Substantia nigra (tissue), 51 donors: ENCODE measurements at places on chromosomes 12 and 14.

GRCh38 chr14:81509838-81510452, 23.7 kb downstream of the SEL1L start:
- no peak for DNase-seq

- no peak for DNase-seq
These were observed 40.4 kb upstream of the BTG1 start for GRCh38 chr12:92186038-92186470.

DNA sequence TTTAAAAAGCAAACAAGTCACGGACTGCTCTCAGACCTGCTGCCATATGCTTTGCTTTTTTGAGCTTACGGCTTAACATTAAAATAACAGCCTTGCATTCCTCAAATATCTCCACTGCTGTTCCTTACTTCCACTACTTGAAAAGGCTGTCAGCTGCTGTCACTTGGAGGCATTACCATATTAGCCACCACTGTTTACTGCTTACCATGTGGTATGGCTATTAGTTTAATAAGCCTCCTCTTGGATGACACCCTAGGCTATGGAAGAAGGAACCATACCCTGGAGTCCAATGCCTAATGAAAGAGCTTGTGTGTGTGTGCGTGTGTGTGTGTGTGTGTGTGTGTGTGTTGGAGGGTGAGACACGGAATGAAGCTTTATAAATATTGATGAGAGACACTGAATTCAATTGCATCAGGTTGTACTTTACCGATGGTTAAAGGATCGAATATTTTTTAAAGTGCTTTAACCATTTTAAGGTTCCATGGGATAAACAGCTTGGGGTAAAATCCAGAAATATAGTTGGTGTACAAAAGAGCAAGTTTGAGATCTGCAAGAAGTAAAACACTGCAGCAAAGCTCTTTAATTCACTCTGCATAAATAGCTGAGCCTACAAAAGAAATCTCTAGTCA, 174.5 kb downstream of the TTC7B start:
- no peak for DNase-seq

DNA sequence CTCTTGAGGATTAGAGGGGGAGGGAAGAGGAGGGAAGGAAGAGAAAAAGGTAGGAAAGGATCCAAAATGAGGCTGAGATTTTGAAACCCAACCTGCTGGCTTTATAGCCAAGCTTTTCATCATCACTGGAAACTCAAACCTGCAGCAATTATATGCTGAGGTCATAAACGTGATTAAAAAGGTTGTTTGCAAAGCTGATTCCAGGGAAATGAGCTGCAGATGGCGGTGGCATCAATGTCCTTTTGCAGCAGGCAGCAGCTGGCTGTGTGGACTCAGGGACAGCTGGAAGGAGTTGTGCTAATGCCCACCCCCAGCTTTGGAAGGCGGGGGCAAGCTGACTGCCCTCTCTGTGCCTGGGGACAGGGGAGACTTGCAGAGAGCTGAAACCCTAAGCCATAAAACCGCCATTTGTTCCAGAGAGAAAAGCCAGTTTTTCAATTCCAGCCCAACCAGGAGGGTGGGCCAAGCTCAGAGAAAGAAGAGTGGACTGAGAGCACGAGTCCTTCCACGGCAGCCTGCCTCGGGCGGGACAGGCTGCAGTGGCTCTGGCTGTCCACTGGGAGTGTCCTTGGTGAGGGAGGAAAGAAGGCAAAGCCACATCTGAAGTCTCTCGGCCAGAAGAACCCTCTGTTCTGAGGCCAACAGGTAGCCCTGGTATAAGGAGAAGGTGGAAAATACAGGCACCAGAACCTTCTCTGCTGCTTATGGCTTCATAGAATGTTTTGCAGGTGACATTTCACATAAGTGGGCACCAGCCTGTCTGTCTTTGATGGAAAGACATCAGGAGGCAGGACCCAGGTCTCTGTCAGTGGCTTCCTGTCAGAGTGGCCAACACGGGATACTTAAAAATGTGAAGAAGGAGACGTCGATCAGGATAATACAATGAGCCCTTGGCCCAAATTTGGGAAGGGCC, 90.7 kb downstream of the SINHCAF start:
- no peak for DNase-seq

DNA sequence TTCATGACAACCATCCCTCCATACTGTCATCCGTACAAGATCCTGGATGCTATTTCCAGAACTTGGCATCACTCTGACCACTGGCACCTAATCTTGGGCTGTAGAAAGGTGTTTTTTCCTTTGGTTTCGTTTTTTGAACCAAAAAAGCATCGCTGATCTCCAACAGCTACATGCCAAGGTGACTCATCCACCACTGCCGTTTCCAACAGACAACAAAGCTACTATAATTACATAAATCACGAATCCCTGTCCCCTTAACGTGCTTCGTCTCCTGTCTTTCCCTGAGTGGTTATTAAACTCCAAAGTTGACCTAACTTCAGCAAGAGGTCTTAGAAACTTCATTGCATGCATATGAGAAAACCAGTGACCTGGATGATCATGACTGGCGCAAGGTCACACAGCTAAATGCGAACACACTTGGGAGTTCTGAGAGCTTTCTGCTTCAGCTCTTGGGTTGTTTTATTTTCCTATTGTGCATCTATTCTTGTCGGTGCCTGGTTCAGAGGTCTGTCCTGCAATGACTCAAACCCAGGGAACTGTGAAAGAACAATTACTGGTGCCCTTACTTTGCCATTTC, 99.9 kb downstream of the PPM1H start:
- no peak for DNase-seq

DNA sequence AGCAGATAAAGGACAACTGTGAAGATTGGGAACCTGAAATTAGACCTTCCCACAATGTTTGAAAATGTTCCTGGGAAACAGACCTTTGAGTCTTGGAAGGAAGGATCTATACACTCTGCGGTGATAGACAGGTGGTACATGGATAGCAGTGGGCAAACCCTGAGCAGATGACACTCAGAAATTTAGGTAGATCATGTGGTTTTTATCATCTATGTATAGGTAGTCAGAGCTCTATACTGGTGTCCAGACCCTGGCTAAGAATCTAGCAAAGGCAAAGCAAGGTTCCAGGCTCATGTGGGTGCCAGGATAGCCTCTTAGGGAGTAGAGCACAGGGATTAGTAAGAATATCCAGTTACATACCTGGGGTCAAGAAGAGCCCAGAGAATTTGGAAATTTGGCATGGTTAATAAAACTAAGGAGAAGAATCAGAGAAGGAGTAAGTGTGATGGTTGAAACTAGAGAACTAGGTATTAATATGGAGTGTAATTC, 331.2 kb upstream of the FBXO33 start:
- DNase-seq = no peak

DNA sequence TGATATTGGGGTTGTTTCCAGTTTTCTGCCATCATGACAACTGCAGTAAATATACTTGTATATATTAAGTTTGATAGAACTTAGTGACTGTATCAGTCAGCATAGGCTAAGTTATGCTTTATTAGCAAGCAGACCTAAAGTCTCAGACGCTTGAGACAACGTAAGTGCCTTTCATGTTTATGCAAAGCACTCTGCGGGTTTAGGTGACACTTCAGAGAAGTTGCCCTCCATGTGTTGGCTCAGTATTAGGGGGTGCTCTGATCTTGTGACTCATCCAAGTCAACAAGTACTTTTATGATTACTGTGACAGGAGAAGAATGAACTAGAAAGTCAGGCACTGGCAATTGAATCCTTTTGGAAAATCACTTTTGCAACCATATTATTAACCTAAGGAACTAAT, 13.3 kb upstream of the OTOGL start:
- DNase-seq = no peak

DNA sequence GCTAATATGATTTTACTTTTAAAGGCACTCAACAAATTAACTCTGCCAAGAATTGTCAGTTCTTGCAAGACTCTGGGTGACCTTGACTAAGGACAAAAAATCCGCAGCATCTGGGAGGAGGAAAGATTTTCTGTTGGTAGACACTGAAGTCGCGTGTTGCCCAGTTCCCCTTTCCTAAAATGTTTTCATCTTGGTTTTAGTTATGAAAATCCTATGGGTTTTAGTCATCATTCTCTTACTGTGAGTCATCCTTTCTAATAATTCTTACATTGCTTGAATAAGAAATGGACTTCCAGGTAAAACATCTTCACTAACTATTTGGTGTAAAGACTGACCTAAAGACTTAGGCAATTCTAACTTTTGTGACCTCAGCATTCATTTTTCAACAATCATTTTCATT, 9.1 kb downstream of the GSG1 start:
- DNase-seq = no peak

DNA sequence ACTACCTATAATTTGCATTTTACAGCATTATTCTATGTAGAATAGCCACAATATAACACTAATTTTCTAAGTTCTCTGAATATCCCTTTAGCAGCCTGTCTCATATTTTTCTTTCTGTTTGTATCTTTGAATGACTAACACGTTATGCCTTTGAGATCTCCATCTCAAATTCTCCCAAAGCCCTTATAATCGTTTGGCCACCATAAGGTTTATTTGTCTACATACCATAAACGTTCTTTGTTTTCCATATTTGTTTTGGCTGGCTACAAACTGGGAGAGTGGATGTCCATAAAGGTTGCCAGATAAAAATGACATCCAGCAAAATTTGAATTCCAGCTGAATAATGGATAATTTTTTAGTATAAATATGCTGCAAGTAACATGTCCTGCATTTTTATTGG, 203.7 kb downstream of the STXBP6 start:
- no peak for DNase-seq
